ENCODE measurements at places on chromosomes 5 and 9.
A peak's percentile ranks its signal among the peaks of the same experiment; 100 is the strongest.

DNA sequence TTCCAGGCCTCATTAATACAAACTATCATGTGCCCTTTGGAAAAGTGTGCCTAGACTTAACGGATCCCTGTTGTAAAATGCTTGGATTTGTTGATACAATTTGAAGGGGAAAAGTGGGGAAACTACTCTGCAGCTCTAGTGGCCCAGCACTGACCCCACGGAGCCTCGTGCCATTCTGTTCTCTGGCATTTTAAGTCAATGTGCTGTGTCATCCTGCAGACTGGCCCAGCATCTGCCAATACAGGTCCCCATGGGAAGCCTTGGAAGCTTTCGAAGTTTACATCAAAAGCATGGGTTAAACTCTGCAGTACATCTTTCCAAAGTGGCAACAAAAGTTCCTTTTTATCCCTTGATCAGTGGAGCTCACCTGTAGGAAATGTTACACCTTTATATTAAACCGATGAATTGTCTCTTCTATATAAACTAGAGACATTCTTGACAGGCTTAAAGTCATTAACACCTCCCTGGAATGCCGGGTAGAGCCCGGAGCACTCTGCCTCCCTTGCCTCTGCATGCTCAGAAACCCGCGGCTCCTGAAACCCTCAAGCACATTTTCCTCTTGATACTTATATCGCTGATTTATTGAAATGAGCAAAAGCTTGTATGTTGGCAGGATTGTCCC, 596.0 kb upstream of the ADAMTS16 start:
- no peaks in the 10 kb centered on the region for H3K36me3 ChIP-seq
- no peak overlapping the region for H3K27ac ChIP-seq
- no peak for DNase-seq

- DNase-seq = no peak
- no peaks in the 10 kb centered on the region for H3K36me3 ChIP-seq
- H3K27me3 ChIP-seq = no peaks in the 10 kb centered on the region
These were observed 336.2 kb downstream of the AGTPBP1 start for GRCh38 chr9:85405566-85405950.

DNA sequence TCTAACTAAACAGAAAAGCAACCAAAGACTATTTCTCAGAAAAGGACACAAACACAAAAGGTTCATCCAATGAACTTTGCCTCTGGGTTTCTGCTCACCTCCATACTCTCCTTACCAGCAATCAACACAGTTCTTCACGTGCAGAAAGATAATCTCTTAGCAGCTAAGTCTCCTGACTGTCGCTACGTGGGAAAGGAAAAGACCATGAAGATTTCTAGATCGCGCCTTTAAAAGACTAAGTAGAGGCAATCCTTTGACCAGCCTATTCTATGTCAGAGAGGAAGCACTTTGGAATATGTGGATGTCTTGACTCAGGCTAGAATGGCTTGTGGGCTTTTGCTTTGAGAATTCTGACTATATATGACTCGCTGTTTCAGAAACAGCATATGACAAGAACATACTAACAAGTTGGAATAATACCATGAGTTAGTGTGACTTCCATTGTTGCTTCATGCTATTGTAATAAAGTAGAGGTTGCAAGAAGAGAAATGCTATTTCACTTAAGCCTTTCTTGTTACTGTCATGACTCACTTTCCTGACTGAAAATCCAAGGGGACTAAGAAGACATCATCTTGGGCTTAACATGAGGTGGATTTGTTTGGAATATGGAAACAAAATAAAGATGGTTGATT, 339.5 kb upstream of the RFX3 start:
- no peak overlapping the region for H3K4me3 ChIP-seq
- H3K4me1 ChIP-seq = no peaks in the 10 kb centered on the region

DNA sequence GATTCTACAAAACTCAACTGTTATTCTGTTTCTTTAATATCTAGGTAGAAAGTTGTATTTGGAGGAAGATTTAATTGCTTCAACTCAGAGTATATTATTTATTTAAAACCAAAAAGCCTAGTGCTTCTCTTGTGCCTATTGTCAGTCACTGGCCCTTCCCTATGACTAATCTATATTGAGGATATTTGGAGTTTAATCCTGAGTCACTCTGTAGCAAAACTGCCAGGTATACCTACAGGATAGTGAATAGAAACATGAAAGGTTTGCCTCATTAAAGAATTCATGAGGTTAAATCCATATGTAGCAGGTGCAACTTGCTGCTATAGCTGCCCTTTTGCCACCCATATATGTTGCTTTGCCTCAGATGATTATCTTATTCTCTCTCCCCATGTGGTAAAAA, 15.1 kb downstream of the PLK2 start:
- H3K4me3 ChIP-seq = no peak overlapping the region
- no peaks in the 10 kb centered on the region for H3K4me1 ChIP-seq
- H3K36me3 ChIP-seq = no peaks in the 10 kb centered on the region

DNA sequence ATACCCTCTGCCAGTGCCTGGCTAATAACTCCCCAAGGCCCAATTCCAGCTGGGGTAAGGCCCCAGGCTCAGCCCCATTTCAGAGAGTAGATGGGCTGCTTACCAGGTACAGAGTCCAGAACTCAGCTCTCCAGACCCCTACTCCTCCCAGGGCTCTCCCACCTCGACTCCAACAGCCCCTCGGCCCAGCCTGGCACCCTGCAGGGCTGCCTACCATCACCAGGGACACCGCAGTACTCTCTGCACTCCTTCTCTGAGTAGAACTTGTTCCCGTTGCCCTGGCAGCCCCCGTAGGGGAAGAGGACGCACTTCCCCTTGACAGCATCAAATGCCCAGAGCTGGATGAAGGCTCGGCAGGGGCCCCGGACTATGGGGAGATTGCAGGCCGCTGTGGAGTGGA, 17.4 kb downstream of the AMBP start:
- H3K4me1 ChIP-seq = peaks cover 18% of the 10 kb centered on the region
- no peak overlapping the region for H3K4me3 ChIP-seq
- no peaks in the 10 kb centered on the region for H3K36me3 ChIP-seq
- H3K27ac ChIP-seq = no peak overlapping the region
- no peaks in the 10 kb centered on the region for H3K27me3 ChIP-seq
- DNase-seq = no peak

- no peaks in the 10 kb centered on the region for H3K27me3 ChIP-seq
- no peaks in the 10 kb centered on the region for H3K36me3 ChIP-seq
- peak within 1 kb of the TSS; percentile 90 for H3K4me3 ChIP-seq
- peak; percentile 82 for DNase-seq
These were observed at the start of gene ABCA1 for GRCh38 chr9:104927912-104928740. ABCA1 (minus strand) TSS chr9:104928155; CDS start chr9:104903679, 24,476 bp downstream.

DNA sequence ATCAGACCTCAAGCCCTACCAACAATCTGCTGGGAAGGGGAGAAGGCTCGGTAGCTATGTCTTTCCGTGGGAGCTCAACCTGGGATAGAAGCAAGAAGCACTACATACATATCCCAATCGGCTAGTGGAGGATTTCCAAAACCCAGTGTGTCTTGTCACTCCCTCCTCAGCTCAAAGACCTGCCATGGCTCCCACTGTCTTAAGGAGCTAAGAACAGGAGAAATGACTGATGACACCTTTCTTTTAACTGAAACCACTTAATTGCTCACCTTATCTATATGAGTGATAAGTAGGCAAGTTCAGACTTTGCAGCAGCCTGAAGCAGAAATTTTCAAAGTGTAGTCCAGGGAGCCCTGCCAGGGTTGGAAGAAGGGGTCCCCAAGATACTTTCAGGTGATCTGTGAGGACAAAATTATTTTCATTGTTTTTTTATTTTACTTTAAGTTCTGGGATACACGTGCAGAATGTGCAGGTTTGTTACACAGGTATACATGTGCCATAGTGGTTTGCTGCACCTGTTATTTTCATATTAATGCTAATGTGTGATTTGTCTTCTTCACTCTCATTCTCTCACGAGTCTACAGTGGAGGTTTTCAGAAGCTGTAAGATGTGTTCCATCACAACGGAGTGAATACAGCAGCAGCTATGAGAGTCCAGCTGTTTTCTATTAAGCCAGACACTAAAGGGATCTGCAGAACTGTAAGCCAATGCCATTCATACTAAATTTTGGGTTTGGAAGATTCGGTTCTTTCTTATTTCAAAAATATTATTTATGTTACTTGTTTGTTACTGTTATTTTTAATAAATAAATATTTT, 41.4 kb downstream of the PAX5 start:
- H3K27me3 ChIP-seq = no peaks in the 10 kb centered on the region
- DNase-seq = no peak
- H3K27ac ChIP-seq = no peak overlapping the region

GRCh38 chr5:132557478-132558172, 848 bp downstream of the RAD50 start:
- H3K36me3 ChIP-seq = no peaks in the 10 kb centered on the region
- peak overlapping the region; percentile 95 for H3K4me3 ChIP-seq
- no peaks in the 10 kb centered on the region for H3K27me3 ChIP-seq
- peaks cover 7% of the 10 kb centered on the region for H3K4me1 ChIP-seq
- DNase-seq = no peak

GRCh38 chr5:34699155-34700077, 43.3 kb downstream of the RAI14 start:
- H3K36me3 ChIP-seq = no peaks in the 10 kb centered on the region
- no peaks in the 10 kb centered on the region for H3K27me3 ChIP-seq
- DNase-seq = no peak
- no peak overlapping the region for H3K4me3 ChIP-seq
- H3K27ac ChIP-seq = no peak overlapping the region

DNA sequence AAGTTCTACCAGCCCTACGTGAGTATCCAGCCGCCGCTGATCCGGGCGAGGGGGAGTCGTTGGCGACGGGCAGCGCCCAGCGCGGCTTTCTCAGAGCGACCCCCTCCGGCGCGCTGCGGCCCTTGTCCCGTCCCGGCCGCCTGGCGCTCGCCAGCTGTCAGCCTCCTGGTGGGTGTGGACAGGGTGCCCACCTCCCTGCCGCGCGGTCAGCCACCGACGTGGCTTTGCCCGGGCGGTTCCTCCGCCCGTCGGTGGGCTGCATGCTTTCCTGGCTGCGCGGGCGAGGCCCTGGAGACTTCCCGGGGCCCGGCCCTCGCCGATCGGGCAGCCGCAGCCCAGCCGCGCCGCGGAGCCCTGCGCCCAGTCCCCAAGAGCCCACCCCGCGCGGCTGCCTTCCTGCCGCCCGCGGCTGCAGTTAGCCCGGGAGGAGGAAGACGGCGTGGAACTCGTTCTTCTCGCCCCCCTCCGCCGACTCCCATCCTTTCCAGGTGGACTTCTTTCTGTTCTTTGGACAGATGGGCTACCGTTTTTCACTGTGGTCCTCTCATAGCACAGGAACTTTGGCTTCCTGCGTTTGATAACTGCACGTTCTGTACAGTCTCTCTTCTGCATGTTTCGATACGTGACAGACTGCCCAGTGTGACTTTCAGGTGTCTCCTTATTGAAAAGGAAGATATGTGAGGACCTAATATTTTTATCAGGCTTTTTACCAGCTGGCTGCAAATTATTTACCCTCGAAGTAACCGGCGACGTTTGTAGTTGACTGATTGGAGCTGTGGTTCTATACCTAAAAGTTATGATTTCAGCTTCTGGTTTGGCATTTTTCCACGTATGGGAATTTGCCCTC, 577 bp downstream of the AP3S1 start:
- no peaks in the 10 kb centered on the region for H3K27me3 ChIP-seq
- no peak for DNase-seq
- peaks cover 4% of the 10 kb centered on the region for H3K36me3 ChIP-seq
- peaks cover 36% of the 10 kb centered on the region for H3K4me1 ChIP-seq
- H3K4me3 ChIP-seq = peak overlapping the region; percentile 91

DNA sequence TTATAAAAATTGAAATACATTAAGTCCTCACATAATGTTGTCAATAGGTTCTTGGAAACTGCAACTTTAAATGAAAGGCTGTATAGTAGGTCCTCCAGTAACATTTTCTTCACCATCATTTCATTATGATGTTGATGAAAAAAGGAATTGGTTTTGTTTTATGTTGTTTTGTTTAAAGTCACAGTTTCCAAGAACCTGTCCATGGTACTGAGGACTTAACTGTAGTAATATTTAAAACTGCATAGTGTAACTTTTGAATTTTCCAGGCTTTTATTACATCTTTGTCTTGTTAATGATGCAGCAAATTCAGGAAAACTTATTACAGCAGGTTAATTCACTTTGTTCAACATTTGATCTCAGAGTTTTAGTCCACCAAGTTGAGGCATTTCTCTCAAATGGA, 11.6 kb downstream of the SECISBP2 start:
- H3K4me1 ChIP-seq = no peaks in the 10 kb centered on the region
- no peak for DNase-seq
- H3K27ac ChIP-seq = no peak overlapping the region
- no peak overlapping the region for H3K4me3 ChIP-seq

GRCh38 chr5:153888781-153889180, 149.9 kb downstream of the FAM114A2 start:
- H3K27ac ChIP-seq = no peak overlapping the region
- H3K36me3 ChIP-seq = no peaks in the 10 kb centered on the region
- H3K27me3 ChIP-seq = no peaks in the 10 kb centered on the region
- H3K4me3 ChIP-seq = no peak overlapping the region

DNA sequence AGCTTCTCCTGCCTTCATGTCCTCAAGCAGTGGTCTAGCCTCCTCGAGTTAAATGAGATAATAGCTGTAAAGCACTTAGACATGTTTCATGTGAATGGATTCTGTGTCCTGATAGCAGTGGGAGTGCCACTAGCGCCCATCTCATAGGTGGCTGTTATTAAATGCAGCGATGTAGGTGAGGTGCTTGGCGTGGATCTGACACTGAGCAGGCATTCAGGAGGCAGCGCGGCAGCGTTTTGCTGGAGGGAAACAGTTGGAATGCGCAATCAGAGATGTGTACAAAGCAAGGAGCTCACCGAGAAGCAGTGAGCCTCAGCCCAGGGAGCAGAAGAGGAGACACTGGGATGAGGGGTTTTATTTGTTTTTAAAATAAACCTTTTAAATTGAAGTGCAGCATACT, 106.6 kb downstream of the RGS3 start:
- H3K27ac ChIP-seq = no peak overlapping the region
- no peak for DNase-seq
- H3K36me3 ChIP-seq = no peaks in the 10 kb centered on the region
- H3K4me3 ChIP-seq = no peak overlapping the region

DNA sequence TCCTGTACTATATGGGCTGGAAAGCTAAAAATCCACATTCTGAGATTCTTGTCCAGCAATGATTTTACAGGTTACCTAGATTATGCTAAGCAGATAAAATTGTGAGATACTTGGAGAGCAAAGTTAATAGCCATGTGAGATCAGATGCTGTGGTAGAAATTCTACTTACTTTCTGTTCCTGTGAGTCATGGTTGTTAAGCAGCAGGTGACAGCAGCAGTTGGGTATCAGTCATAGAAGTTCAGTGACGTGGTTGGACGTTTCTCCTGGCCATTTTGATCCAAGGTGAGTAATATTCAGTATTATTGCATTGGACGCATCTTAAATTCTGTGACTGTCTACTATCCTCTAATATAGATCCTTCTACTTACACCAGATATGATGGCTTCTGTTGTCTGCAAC, 524.5 kb downstream of the TMEM38B start:
- H3K4me3 ChIP-seq = no peak overlapping the region
- no peaks in the 10 kb centered on the region for H3K36me3 ChIP-seq
- no peaks in the 10 kb centered on the region for H3K27me3 ChIP-seq
- DNase-seq = no peak
- no peaks in the 10 kb centered on the region for H3K4me1 ChIP-seq

DNA sequence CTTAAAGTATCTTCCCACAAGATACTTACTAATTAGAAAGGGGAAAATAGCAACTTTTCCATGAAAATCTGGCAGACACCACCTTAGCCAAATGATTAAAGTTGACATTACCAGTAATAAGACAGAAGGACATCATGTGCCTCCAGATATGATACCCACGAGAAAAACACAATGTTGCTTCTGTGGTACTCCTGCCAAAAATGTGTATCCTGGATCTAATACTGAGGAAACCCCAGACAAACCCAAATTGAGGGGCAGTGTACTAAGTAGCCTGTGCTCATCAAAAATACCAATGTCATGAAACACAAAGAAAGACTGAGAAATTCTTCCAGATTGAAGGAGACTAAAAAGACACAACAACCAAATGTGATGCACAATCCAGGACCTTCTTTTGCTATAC, 85.3 kb downstream of the TTLL11 start:
- no peak for DNase-seq
- H3K36me3 ChIP-seq = no peaks in the 10 kb centered on the region
- H3K27ac ChIP-seq = no peak overlapping the region
- H3K27me3 ChIP-seq = no peaks in the 10 kb centered on the region
